ENCODE measurements at places on chromosomes 7 and 10.

DNA sequence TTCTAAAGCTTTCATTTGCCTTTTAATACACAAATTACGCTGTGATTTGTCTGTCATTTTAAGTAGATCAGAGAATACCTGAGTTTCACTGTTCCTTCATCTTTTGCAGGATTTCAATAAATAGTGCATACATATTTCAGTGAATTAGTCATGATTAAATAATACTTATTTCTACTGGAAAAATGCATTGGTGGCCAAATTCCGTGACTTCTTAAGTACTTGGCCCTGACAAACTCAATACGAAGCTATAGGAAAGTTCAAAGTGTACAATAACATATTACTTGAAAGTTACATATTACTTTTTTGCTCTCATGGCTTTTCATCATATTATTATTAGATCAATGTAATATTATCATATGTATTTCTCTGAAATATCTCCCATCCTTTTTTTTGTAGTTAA, 16.1 kb upstream of the PLXDC2 start:
- no peak for DNase-seq

DNA sequence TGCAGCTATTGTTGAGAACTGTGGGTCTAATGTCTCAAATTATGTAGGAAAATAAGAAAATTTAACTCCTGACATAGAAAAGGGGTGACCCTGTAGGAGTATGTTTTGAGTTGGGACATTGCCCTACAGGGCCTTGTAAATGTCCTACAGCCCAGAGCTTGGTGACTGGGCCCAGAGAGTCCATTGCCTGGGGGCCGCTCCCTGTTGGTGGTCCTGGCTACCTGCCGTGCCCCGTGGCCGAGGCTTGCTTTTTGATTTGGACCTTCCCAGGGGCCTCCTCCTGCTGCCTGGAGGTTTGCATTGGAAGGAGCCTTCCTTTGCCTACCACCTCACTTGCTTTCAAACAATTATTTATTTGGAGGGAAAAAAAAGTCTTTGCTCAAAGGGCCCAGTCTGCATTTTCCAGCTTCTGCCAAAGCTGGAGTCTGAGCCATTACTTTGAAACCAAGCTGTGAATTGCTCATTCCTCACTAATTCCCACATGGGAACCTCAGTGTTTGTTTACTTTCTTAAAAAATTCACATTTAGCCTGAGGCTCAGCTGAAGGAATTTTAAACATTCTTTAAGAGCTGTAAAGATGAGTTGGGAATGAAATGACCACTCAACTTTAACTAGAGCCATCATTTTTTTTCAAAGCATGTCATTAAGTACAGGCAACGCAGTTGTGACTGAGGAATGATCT, 355.0 kb downstream of the GLRX3 start:
- no peak for DNase-seq

GRCh38 chr10:90288391-90288933, 569.4 kb downstream of the HTR7 start:
- no peak for DNase-seq

DNA sequence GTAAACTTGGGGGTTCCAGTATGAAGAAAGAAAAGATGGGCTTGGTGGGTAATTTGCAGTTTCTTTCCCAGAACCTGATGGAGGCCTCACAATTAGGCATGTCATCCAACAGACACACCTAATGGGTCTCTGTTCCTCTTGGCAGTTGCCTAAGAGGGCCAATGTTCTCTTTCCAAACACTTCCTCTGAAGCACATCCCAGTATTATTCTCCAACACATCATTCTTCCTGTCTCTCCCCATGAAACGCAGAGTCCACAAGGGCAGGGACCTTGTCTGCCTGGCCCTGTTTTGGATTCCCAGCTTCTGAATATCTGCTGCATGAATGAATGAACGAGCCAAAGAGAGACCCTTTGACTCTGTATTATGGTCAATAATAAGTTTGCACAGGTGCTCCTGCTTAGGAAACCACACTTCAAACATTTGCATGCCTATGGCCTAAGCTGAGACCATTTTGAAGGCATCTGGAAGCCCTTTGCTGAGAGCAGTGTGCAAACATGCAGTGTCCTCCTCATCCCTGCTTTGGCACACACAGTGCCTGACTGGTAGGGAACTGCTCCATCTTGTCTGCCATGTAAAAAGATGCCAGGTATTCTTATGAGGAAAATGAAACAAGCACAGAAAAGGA, 100.9 kb upstream of the CHST15 start:
- no peak for DNase-seq

DNA sequence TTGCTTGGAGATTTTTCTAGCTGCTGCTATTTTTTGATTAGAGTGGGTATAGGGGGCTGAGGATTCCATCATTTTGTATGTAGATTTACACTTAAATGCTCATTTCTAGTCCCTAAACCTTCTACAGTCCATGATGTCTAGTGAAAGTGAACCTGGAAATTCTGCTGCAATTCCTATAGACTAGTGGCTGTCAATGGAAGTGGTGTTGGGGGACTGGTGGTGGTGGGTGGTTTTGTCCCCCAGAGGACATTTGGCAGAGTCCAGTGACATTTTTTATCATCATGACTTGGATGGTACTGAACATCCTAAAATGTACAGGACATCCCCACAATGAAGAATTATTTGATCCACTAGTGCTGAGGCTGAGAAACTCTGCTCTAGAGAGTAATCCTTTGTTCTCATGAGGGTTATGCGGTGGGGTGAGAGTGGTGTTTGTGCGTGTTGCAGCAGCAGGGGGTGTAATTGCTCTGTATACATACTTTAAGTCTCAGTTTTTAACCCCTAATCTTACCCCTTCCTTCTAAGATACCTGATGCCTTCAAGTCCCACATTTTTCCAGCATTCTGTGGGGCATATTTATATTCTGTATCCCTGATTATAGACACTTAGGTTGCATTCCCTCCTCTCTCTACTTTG, 35.0 kb downstream of the KIF11 start:
- DNase-seq: no peak

GRCh38 chr7:66679633-66680244, 51.1 kb downstream of the KCTD7 start:
- no peak for DNase-seq

DNA sequence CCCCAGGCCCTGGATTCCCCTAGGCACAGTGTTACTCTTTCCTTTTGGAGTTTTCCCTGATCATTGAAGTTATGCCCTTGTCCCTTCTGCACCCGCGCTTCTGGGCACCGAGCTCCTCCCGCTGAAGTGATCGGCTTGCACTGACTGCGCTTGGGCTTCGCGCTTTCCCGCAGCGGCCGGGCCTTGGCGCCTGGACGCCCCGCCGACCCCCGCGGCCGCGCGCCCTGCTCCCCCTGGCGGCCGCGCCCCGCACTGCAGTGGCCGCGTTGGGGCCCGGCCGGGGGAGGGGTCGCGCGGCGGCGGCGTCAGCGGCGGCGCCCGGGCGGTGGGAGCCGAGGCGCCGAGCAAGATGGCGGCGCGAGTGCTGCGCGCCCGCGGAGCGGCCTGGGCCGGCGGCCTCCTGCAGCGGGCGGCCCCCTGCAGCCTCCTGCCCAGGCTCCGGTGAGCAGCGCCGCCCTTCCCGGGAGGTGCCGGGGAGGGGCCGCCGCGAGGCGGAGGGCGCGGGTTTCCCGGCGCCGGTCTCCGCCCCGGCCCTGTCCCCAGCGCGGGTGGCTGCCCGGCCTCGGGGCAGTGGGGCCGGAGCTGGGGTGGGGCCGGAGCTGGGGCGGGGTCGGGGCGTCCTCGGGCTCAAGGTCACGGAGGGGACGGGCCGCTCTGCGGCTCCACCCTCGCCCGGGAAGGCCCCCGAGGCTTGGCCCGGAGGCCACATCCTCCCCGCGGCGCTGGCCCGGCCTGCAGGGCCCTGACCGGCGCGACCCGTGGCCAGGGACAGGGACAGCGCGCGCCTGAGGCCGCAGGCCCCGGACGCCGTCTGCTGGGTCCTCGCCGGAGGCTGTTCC, at the start of gene NIPSNAP2:
TSS of gene NIPSNAP2 (plus strand) at position 325 of the 839 bp plus-strand sequence. CDS start at position 350, 25 bp downstream.
- peak; percentile 29 for DNase-seq

DNA sequence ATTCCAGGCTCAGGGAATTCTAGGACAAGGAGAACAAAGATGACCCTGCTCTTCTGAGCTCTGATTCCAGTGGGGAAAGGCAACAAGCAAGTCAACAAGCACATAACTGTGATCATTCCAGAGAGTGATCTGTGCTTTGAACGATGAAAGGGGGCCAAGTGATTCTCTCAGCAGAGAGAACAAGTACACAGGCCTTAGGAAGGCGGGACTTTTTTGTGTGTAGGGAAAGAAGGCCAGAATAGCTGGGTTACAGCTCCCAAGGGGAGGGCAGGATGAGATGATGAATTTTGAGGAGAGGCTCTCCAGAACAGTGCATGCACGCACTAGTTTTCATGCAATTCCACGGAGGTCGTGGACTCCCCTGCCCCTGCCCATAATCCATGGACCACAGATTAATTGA, 565.2 kb downstream of the SDK1 start:
- no peak for DNase-seq

DNA sequence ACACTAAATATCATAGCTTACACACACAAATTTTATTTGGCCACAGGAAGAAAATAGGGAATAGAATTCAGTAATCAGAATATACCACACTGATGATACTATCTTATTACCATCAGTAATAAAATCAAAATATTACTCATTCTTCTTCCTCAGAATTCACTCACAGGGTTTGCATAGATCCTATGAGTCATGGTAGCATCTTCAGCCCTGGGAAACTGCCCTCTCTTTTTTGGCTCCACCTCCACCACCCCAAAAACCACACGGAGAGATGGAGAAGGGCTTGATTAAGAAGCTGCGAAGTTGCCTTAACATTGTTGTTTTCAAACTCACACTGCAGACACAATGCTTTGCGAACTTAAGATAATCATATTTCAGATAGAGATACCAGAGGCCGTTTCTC, 154.1 kb upstream of the AHR start:
- peak; percentile 62 for DNase-seq

- no peak for DNase-seq
These were observed 48.6 kb upstream of the SLIT1 start for GRCh38 chr10:97234400-97234799.

DNA sequence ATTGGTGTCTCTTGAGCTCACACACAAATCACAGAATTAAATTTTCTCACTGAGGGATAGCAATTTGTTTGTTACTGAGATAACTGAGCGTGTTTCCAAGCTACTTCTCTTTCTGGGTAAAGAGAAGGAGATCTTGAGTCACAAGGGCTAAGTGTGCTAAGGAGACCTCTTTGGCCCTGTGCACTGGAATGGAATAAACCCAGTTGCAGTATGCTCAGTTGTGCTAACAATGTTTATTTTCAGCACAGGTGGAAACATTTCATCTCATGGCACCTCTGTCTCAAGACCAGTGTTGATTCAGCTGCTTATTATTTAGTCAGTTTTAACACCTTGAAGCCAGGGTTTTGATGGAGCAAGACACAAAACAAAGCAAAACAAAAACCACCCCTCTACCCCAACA, 22.5 kb upstream of the UBE2H start:
- no peak for DNase-seq

GRCh38 chr7:87216701-87217508, 2.6 kb downstream of the TMEM243 start:
- DNase-seq: peak; percentile 34

DNA sequence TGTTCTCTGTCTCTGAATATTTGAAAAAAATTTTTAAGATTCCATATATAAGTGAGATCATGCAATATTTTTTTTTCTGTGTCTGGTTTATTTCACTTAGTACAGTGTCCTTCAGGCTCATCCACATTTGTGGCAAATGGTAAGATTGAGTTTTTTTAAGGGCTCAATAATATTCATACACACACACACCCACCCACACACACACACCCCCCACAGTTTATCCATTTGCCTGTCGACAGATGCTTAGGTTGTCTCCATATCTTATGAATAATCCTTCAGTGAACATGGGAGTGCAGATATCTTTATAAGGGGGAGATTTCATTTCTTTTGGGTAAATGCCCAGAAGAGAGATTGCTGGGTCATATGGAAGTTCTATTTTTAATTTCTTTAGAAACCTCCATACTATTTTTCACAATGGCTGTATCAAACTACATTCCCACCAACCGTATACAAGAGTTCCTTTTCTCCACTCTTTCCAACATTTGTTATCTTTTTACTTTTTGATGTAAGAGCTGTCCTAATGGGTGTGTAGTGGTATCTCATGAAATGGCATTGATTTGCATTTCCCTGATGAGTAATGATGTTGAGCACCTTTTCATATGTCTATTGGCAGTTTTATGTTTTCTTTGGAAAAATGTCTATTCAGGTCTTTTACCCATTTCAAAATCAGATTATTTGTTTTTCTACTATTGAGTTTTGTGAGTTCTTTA, 35.0 kb downstream of the AUTS2 start:
- DNase-seq: no peak

DNA sequence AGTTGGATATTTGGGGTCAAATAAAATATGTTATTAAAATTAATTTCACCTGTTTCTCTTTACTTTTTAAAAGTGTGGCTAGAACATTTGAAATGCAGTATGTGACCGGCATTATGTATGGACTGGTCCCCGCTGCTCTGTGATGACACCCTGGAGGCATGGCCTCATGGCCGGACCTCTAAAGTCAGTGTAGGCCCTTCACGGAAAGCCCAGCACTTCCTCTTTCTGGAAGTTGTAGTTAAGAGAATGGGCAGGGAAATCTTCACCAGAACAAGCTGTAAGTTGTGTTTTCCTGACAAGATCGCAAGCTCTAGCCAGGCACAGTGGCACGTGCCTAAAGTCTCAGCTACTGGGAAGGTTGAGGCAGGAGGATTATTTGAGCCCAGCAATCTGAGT, 38.3 kb upstream of the SRGN start:
- DNase-seq: no peak

GRCh38 chr7:151373599-151373998, 32.0 kb downstream of the NUB1 start:
- DNase-seq: no peak

GRCh38 chr10:100008708-100009282, 952 bp downstream of the DNMBP start:
- no peak for DNase-seq

GRCh38 chr7:139566075-139566474, 42.6 kb downstream of the CLEC2L start:
- DNase-seq: no peak

DNA sequence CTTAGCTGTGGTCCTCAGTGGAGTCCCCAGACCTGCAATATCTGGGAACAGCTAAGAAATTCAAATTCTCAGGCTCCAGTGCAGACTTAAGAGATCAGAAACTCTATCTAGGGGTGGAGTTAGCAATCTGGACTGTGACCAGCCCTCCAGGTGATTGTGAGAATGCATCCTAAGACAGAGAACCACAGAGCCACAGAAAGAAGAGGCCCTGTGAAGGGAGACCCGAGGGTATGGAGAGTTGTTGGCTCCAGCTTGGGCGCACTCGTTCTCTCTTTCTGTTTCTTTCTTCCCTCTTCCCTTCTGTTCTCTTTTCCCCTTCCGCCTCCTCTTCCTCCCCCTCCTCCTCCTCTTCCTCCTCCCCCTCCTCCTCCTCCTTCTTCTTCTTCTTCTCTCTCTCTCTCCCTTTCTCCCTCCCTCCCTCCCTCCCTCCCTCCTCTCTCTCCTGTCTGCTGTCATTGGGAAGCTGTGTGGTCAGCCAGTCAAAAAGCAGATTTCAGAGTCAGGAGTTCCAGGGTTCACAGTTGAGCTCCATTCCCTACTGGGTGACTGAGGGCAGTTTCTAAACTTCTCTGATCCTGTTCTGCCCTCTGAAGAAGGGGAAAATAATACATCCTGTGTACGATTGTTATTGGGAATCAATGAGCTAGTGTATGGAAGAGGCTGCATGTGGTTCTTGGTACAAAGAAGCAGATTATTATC, 62.1 kb upstream of the STEAP1B start:
- DNase-seq: no peak
